ENCODE measurements at places on chromosomes 3 and 15.

DNA sequence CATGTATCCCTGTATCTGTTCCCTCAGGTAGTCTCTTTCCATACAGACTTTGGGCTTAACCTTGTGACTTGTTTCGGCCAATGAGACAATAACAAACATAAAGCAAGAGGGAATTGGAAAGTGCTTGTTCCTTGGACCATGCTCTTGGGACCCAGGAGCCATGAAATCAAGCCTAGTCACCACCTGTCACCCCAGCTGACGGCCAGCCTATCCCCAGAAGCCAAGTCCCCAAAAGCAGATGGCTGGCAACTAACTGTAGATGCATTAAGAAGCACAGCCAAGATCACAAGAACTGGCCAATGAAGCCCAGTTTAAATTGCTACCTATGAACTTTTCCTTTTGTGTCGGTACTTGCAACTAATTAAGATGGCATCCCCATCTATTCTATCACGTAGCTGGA is 822.0 kb downstream of the CADM2 start:
- DNase-seq, result no peak

DNA sequence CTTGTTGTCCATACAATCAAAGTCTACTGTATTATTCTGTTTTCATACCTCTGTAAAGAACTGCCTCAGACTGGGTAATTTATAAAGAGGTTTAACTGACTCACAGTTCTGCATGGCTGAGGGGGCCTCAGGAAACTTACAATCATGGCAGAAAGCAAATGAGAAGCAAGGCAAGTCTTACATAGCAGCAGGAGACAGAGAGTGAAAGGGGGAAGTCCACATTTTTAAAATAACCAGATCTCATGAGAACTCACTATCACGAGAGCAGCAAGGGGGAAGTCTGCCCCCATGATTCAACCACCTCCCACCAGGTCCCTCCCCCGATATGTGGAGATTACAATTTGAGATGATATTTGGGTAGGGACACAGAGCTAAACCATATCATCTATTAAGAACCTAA is 724.6 kb upstream of the CBLB start:
- DNase-seq, result no peak

DNA sequence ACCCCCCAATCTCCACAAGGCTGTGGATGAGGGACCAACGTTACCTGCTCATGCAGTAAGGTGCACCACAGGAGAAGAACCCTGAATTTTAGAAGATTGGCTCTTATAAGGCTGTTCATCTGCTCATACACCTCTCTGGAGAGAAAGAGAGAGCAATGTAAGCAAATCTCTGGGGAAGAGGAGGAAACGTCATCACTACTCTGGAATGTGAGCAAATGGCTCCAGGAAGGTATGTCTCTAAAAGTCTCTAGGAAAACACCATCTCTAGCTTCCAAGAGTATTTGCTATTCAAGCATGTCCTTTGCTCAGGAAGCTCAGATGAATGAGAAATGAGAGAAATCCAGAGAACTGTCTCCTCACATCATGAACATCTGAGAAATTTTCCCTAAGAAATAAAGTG is 235.4 kb downstream of the TBL1XR1 start:
- DNase-seq, result no peak

- DNase-seq, result no peak
These were observed 161.9 kb downstream of the ATG7 start for GRCh38 chr3:11434017-11434526.

GRCh38 chr3:150733373-150733935 is 29.5 kb downstream of the SIAH2 start:
- no peak for DNase-seq

DNA sequence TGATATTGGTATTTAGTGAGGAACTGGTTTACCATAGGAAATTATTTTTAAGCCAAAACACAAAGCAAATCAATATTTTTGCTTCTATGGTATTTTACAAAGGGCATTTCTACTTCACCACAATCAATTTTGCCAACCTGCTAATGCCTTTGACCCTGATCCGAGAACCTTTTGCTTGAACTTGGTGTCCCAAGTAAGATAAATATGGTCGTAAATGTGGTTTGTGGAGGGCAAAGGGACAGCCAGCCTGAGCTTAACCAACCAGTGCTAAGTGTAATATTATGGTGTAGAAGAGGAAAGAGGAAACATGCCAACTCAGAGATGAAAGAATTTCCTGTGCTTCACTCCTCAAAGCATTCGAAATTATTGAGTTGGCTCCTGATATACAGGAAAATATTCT is 148.4 kb downstream of the C3orf38 start:
- DNase-seq, result no peak

DNA sequence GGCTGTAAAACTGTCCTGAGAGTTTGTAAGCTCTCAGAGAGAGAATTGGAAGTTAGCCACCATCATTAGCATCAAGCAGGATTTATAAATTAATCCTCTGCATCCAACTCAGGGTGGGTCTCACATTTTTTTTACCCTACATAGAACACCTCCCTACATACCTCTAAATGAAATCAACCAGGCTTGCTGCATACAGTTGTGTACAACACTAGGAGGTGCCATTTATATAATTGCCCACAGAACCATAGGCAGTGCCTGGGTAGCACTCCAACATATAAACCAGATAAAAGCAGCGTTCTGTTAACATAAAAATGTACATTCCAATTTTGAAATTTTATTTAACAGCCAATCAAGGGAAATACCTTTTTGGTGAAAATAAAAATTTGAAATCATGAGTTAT is 48.2 kb upstream of the SELENOK start:
- no peak for DNase-seq

- no peak for DNase-seq
These were observed 34.1 kb upstream of the KLF13 start for GRCh38 chr15:31292391-31293015.

DNA sequence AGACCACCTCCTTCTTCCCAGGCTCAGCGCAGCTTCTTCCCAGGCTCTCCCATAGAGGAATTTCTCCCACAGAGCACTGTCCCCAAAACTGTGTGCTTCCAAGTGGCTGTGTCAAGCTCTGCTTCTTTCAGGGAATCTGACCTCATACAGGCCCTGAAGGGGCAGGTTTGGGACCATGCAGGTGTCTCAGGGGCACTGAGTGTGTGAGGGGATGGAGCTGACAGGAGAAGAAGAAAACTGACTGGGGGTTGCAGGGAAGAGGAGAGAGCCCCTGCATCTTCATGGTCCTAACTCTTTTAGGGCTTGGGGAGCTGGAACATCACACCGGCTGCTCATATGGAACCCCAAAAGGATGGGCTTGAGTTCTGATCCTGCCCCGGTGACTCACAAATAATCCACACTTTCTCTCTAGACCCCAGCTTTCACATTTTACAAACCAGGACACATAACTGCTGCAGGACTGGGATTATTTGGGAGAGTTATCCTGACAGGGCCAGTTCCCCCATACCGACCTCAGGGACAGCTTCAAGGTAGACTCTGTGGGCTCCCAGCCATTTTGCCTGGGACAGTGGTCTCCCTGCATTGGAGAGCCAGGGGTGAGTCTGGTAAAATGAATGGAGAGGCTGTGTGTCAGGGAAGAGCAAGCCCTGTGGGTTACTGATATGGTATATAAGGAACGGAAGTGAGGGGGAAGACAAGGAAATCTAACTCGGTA is 316.1 kb downstream of the TLE3 start:
- no peak for DNase-seq

DNA sequence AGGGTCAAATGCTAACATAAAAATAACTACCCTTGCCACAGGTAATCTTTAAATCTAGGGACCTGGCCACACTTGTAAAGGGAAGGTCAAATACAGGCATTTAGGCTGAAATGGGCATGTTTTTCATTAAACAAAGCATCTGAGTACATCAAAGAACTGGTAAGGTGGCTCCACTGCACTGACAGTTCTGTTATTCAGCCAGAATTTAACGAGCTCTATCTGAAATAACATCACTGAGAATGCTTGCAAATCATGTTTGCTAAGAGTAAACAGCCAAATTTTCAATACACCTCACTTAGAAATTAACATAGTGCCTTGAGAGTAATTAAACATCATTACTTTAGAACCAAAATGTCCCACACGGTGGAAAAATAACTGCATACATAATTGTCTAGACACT is 118.9 kb downstream of the MTHFS start:
- no peak for DNase-seq

Measured in activated naive CD4-positive, alpha-beta T cell treated with anti-CD3 and anti-CD28 coated beads, Interleukin-2, amount 10 ng/mL, durations not matched to agents 7 days and 5 days (primary cell).